ENCODE measurements at places on chromosomes 7 and 10. TPM values are rescaled to one million over a fixed set of nuclear protein-coding genes. Genes with fewer than 3 reads are reported as not detected.

Gene PIP
- not detected for total RNA-seq

Gene GPR37
- total RNA-seq, result 11.0 TPM

Gene SRRM3
- total RNA-seq, result 15.9 TPM

Gene TMEM229A
- not detected for total RNA-seq

Gene SPDYE8
- 0.14 TPM for total RNA-seq

Gene PIK3AP1
- 1.7 TPM for total RNA-seq

DNA sequence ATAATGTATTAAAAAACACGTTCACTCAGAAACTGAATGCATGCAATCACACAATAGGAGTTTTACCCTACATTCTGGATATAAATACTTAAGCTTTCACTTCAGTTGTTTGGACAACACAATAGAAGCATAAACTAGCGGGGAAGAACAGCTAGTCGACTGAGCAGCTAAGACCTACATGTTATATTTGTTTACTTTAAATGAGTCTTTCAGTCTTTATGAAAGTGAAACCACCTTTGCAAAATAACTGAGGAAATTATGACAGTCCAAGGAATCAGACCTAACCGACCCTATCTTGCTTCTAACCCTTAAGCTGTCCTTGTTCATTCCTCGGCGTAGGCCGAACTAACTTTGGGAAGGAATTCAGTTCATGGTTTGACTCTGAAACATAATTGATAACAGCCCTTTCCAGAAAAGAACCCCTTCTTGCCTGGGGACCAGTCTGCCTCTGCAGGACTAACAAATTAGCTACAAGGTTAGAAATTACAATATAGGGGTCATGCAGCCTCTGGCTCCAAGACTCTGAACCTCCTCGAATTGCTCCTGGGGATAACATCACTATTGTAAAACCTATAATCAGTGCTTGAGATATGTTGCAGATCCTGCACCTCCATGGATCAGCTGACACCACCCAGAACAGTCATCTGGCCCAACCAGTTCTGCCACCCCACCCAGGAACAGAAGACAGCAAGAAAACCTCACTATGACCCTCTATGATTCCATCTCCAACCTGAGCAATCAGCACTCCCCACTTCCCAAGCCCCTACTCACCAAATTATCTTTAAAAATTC, 185.1 kb upstream of the KLF6 start:
- no peak for DNase-seq

DNA sequence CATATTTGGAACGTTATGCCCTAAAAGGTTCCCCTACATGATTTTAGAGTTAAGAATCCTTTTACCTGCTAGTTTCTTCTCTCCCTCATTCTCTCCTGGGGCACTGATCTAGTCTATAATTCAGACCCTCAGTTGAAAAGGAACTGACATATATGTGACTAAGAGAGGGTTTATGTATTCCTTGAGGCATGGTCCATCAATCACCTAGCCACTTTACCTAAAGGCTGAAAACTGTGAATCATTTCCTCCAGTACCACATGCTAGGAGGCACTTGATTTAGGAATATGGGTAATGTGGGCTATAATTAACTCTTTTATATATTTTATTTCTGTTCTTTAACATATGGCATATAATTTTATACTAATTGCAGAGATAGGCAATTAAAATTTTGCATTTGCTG, 303.5 kb downstream of the BBS9 start:
- DNase-seq, result no peak

GRCh38 chr7:105581066-105581811, at the start of gene EFCAB10:
Gene EFCAB10 (minus strand): TSS chr7:105581493. CDS start chr7:105581463, 30 bp downstream.
- no peak for DNase-seq

DNA sequence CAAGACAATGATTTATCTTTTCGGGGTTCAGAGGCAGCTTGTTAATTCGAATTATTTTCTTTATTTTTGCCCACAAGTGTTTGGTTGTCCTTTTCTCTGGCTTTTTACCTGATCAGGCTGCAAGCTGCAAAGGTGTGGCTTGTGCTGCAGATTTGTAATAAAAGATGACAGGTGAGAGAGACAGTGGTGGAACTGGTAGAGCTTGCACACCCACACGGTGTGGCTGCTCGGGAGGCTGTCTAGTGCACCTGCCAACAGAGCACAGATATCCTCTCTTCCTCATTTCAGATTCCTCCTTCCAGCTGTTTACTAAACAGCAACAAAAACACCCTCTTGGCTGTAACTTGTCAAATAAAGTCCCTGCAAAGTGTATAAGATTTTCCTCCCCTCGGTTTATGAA, 9.2 kb downstream of the GJD4 start:
- DNase-seq, result no peak

DNA sequence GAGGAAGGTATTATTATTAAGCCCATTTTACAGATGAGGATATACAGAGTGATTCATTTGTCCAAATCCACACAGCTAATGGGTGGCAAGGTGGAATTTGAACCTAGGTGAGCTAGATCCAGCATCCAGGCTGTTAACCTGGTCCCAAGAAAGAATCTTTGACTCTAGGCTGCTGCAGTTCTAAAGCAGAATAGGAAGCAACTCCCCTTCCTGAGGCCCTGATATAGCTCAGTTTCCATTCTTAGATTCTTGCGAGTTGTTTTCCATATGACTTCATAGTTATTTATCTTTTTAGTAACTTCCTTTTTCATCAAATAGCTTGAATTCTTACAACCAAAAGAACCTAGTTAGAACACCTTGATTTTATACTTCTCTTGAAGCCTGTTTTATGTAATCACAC, 24.1 kb upstream of the ZC3HAV1L start:
- DNase-seq, result no peak

DNA sequence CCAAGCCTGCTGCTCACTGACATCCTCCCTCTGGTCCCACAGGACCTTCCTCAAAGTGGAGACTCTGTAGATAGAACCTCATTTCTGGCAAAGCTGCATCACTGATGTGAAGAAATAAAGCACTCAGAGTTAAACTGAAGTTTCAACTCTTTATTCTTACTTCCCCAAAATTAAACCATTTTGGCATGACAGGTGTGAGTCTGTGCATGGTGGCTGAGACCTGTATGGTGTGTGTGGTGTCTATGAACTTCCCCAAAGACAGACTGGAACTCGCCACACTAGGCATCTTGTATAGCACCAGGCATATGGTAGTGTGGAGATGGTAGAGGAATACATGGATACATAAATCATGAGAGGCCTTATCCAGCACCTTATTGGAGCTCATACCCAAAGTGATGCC, 6.6 kb upstream of the WDFY4 start:
- DNase-seq, result no peak

GRCh38 chr10:70198696-70199466, 28.6 kb upstream of the SAR1A start:
- DNase-seq, result no peak

- DNase-seq, result no peak
Observed at GRCh38 chr10:87598700-87599099, 61.0 kb upstream of the PAPSS2 start.

DNA sequence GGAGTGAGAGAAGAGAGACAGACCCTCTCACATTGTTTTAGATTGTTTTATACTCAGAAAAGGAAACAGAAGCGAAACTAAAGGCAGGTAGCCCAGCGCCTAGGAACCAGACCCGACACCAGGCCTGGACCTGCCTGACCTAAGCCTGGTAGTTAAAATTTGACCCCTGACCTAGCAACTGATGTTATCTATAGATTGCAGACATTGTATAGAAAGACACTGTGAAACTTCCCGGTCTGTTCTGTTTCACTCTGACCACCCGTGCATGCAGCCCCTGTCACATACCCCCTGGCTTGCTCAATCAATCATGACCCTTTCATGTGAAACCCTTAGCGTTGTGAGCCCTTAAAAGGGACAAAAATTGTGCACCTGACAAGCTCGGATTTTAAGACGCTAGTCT, 31.6 kb downstream of the VIPR2 start:
- DNase-seq, result no peak

DNA sequence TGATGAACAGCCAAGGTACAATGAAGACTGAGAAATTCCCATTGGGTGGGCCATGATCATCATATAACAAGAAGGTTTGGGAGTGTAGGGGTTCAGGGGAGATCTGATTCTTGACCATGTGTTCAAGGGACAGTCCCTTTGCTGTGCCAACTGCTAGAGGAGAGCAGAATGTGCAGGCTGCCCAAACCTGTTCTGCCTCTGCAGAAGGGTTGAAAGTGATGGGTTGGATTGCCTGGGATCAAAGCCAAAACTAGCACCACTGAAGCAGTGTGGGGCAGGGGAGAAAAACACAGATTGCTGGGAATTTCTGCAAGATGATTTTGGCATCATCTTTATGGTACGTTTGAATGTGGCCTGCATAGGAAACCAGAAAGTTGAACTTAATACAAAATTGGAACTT, 303.9 kb downstream of the OTUD1 start:
- no peak for DNase-seq

DNA sequence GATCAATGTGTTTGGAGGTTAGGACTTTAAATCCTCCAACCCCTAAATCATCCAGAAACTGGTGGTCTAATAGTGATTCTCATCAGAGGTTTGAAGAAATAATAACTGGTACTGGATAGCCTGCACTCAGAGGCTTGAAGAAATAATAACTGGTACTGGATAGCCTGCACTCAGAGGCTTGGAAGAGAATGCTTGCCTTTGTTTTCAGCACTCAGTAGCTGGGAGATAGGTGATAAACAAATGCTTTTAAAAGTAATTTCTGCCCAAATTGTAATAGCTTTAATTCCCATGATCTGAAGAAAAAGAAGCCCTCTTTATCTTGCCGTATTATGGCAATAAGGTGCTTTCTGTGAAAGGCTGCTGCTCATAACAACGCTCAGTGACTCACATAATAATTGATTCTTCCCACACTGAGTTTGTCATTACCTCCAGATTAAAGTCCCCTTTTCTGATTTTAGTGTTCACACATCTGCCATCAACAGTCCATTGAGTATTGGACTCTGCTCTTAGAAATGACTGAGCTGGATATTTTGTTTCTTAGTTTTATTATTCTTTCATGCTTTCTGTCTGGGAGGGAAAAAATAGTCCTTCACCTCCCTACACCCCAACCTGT, 112.3 kb upstream of the PHYHIPL start:
- DNase-seq, result no peak

DNA sequence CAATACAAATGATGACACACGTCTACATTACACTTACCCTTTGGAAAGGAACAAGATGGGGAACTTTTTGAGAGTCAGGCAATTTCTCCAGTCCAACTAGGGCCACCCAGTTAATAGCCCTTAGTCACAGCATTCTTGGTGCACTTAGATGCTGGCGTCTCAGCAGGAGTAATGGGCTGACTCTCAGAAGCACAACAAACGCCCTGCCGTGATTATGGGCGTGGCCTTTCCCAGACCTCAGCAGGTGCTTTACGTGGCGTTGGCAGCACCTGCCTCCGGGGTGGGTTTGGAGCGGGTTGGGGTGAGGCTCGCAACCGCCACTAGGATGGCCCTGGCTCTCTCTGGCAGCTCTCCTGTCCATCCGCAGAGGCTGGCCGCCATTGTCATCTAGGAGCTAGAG, 147.6 kb upstream of the SHH start:
- no peak for DNase-seq
